Uterus (tissue), 4 donors: ENCODE measurements at places on chromosomes 13 and 19. TPM values are rescaled to one million over a fixed set of nuclear protein-coding genes. Genes with fewer than 3 reads are reported as not detected.

DNA sequence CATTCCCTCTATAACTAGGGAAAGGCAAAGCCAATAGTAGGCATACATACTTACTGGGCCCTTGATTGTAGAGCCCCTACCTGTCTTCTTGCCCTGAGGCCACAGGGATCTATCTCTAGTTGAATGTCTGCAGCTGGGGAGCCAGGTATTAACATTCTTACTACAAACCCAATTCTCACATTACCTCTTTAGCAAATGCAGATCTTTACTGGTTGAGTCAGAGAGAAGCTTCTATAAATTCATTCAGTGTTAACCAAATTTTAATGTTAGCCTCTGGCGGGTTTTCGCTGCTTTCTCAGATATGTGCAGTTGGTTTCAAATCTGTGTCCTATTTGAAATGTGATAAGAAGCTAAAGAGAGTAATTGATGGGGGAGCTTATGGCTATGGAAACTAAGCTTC, 43.2 kb downstream of the SERTM1 start:
- no peak for DNase-seq

- no peak for DNase-seq
Measured at GRCh38 chr13:35140321-35140720, 198.3 kb downstream of the NBEA start.

GRCh38 chr19:34480971-34481841, at the start of gene WTIP:
Gene WTIP, plus strand, starts transcription at chr19:34481758. Its CDS starts 217 bp downstream, at chr19:34481975.
- peak; percentile 81 for DNase-seq

Gene TRAPPC6A
- 25.9 TPM for total RNA-seq

Gene PPP1R13L
- 2.9 TPM for total RNA-seq

Gene OR4F17
- not detected for total RNA-seq

Gene ONECUT3
- not detected for total RNA-seq

Gene NCAN
- total RNA-seq: not detected

Gene CYP2S1
- total RNA-seq: not detected
